ENCODE measurements at places on chromosomes 2 and 18.

- DNase-seq, result peak; percentile 74
Measured at GRCh38 chr2:136118819-136119716, 1.1 kb upstream of the CXCR4 start.

DNA sequence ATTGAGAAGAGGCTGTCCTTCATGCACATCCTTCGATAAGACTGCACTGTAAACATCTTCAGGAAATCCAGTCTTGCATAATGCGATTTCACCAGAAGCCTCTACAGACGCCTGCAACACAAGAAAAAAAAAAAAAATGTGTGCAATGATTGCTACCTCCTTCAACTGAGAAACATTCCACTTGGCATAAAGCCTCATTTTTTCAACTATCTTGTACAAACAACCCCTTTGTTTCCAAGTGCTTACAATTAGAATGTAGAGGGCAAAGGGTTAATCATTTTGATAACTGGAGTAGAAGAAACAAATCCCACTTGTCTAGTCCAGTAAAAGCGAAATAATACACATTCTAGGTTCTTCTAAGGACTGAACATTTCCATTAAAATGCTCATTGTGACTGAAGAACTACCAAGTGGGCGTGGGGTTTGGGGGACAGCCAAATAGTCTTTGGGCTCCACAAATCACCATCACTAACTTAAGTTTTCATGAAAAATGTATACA is 29.2 kb downstream of the CDH2 start:
- DNase-seq, result no peak

- DNase-seq, result no peak
Measured at GRCh38 chr2:30149976-30150375, 3.2 kb downstream of the YPEL5 start.

DNA sequence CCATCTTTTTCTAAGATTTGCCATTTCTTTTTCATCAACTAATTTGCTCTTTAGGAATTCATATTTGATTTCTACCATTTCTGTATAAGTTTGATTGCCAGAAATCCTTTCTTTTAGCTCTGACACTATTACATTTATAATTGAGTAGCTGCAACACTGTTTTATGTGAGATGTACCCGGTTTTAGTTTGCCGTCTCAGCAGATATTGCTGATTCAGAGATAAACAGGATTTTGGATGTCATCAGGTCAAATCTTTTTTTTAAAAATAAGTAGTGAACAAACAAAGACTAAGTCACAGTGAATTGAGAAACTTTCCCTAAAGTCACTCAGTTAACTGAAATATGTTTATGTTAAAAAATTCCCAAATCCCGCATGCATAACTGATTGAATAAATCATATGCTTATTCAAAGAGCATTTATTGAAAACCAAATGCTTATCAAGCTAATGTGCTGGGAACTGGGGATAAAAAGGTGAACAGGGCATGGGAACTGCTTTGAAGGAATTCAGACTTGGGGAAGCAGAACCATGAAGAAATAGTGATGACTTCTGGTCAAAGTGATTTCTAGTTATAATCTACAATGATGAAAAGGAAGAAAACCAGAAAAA is 19.5 kb upstream of the CCDC102B start:
- DNase-seq, result no peak

GRCh38 chr18:78965917-78966792 is 13.5 kb upstream of the SALL3 start:
- no peak for DNase-seq

DNA sequence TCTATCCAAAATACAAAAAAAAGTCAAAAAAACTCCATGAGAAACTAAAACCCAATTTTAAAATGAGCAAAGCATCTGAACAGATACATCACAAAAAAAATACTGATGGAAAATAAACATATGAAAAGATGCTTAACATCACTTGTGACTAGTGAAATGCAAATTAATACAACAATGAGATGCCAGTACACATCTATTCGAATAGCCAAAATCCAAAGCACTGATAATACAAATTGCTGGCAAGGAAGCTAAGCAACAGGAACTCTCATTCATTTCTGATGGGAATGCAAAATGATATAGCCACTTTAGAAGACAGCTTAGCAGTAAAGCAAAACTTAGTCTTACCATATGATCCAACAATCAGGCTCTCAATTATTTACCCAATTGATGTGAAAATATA is 190.2 kb upstream of the FN1 start:
- no peak for DNase-seq

DNA sequence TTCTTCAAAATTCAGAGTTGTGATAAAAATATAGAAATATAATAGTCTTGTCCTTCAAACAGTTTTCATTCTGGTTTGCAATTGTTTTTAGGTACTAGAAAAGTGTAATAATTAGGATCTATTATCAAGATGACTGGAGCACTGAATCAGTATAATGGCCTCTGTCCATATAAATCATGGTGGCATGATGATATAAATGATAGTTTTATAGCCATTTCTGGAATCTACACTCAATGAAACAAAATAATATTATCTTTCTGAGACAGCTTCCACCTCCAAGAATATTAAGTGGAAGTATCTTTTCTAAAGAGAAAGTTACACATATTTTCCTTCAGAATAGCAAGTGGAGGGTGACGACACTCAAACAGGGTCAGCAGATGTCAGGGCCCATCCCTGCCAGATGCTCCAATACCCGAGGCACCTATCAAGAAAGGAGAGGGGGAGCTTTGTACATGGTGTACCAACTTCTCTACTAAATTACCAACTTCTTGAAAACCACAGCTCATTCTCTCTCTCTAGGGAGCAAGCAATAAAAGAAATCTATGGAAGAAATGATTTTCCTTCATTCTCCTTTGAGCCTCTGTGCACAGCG is 882.7 kb upstream of the CHAC2 start:
- no peak for DNase-seq

DNA sequence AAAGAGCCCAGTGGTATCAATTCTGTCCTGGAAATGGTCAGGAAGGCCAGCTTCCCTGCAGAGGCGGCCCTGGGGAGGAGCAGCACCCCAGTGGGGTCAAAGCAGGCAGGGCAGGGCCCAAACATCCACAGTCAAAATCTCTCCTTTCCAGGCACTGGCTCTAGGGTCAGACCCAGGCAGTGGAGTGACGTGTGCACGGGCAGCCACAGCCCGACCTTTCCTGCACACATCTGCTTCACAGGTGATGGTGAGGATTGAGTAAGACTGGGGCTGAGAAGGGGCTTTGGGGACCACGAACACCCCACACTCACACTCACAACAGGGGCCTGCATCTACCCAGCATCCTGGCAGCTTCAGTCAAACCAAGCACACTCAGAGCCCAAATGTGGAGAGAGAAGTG is 97.8 kb upstream of the GLI2 start:
- DNase-seq, result no peak

- no peak for DNase-seq
Measured at GRCh38 chr2:238811293-238811692, 36.6 kb upstream of the TWIST2 start.

GRCh38 chr2:29455200-29455860 is 340.1 kb downstream of the CLIP4 start:
- no peak for DNase-seq

DNA sequence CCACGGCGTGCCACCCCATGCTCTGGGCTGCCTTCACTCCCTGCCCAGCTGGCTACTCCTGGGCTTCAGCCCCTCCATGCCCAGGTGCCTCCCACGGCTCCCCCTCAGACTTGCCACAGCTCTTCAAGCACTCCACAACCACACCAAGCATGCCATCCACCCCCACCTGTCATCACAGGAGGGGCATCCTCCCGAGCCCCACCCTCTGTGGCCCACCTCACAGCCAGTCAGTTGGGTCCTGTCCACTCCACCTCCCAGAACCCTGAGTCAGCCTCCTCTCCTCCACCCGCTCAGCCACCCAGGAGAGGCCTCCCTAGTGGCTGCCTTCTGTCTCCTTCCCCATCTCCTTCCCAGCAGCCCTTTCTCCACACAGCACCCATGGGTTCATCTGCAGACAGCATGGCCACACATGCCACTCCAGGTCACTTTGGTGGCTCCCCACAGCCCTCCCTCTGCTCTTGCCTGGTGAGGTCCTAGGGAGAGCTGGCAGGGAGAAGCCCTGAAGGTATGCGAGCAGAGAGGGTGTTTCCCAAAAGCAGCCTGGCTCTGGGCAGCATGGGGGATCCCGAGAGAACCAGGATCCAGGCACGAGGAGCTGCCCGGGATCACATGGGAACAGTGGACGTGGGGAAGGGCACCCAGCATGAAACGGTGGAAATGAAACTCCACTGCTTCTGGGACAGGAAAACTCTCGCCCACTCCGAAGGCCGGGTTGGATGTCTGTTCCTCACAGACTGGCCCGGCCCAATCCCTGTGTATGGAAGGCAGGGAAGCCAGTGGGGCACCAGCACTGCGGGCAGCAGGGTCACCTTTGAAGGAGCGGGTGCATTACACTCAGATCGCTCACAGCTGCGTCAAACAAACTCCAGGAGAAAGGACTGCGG is 2.7 kb downstream of the LIMS2 start:
- DNase-seq, result no peak

DNA sequence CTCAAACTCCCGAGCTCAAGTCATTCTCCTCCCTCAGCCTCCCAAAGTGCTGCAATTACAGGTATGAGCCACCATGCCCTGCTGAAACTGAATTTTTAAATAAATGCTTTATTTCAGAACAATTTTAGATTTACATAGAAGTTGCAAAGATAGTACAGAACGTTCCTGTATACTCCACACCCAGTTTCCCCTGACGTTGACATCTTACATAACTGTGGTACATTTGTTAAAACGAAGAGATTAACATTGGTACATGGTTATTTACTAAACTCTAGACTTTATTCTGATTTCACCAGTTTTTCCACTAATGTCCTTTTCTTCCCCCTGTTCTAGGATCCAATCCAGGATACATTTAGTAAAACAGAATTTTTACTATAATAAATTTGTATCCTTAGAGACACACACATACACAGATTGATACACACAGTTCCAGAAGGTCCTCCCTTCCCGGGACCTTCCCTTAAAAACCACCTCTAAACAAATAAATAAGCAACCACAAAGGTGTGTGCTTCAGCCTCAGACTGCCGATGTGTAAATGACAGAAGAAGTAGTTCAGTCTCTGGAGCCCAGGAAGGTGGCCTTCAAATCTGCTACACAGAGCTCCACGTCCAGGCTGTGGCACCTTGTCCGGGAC is 6.9 kb downstream of the NEU2 start:
- DNase-seq, result no peak

DNA sequence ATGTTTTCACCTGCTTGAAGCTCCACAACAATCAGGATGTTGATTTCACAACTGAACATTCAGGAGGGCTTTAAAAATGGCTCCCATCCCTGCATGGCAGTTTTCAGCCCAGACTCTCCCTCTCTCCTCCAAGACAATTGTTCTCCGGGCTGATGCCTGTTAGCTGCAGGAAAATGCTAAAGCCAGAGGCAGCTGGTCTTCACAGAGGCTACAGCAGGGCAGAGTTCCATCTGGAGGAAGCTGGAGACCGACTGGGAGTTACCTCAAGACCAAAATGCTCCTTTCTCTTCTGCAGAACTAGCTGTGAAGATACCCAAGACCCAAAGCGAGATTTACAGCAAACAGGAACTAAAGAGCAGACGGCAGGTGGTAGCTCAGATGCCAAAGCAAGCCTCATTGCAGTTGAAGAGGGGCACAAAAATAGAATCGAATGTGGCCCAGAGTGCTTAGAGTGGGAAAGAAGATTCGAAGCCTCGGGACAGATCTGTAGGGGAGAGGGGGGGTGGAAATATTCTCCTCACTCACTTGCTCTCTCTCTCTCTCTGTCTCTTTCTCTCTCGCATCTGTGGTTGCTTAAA is 423.6 kb downstream of the ZNF521 start:
- DNase-seq, result no peak

DNA sequence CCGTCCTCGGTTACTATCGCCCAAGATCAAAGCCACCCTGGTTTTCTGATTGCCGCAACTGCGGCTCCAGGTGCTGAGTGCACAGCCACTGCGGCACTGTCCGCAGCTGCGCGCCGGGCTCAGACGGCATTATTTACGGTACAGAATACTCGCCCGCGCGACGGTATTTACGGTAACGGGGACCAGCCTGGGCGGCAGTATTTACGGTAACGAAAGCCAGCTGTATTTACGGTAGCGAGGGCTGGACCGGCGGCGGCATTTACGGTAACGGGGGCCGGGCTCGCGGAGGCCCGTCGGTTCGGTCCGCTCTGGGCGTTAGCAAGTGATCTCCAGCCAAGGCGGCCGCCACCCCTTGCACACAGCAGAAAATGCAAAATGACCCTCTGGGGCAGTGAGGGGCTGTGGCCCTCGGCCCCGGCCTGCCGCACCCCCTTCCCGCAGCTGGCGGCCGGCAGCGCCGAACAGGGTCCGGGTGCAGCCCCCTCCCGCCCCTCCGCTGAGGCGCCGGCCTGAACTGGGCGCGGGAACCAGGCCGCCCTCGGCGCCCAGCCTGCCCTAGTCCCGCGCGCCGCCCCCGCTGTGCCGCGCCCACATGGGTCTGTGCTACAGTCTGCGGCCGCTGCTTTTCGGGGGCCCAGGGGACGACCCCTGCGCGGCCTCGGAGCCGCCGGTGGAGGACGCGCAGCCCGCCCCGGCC is at the start of gene GNAL:
Gene GNAL, plus strand, starts transcription at position 293 of the 697 bp plus-strand sequence. Its CDS starts 300 bp downstream, at position 593.
- DNase-seq, result peak; percentile 6

DNA sequence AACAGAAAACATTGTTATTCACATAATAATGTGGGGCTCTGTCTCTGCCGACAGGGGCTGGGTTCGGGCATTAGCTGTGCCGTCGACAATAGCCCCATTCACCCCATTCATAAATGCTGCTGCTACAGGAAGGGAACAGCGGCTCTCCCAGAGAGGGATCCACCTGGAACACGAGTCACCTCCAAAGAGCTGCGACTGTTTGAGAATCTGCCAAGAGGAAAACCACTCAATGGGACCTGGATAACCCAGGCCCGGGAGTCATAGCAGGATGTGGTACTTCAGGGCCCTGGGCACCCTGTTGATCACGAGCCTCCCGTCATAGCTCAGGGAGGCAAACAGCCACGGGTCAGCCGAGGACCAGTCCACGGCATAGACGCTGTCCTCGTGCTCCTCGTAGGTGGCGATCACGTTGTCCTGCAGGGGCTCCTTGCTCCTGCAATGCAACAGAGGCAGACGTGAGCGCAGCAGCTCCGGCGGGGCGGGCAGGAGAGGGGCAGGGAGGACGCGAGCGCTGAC is 188.5 kb downstream of the EIPR1 start:
- DNase-seq, result no peak

GRCh38 chr2:31813016-31813415 is 197.8 kb downstream of the MEMO1 start:
- no peak for DNase-seq

GRCh38 chr18:52394602-52395001 is 54.6 kb downstream of the DCC start:
- no peak for DNase-seq

- DNase-seq, result no peak
Measured at GRCh38 chr2:236968101-236968879, 117.4 kb upstream of the COPS8 start.

- DNase-seq, result no peak
Measured at GRCh38 chr2:150312271-150312670, 175.2 kb downstream of the RND3 start.
